ENCODE measurements at places on chromosomes 7 and 10.

DNA sequence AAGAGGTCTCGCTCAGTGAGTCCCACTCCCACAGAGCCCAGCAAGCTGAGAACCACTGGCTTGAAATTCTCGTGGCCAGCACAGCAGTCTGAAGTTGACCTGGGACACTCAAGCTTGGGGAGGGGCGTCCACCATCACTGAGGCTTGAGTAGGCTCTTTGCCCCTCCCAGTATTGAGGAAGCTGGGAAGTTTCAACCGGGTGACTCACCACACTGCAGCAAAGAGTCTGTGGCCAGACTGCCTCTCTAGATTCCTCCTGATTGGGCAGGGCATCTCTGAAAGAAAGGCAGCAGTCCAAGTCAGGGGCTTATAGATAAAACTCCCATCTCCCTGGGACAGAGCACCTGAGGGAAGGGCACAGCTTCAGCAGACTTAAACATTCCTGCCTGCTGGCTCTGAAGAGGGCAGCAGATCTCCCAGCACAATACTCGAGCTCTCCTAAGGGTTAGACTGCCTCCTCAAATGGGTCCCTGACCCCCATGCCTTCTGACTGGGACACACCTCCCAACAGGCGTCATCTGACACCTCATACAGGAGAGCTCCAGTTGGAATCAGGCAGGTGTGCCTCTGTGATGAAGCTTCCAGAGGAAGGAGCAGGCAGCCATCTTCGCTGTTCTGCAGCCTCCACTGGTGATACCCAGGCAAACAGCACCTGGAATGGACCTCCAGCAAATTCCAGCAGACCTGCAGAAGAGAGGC is 970.9 kb upstream of the LRRN3 start:
- DNase-seq, result no peak

DNA sequence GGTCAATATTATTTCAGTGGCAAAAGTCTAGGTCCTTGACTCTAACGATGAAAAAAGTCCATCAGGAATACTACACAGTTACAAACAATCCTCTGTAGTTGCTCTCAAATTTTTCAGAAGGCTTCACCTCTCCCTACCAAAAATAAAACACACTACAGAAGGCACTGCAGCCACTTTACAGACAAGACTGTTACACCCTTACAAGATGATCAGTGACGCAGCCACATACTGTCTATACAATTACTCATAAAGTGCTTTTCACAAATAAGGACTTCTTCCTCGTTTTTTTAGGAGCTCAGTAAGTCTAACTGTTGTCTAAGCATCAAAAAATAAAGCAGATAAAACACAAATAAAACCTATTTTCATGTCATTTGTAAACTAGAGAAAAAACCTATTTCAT is 27.1 kb downstream of the NDUFB2 start:
- DNase-seq, result no peak

DNA sequence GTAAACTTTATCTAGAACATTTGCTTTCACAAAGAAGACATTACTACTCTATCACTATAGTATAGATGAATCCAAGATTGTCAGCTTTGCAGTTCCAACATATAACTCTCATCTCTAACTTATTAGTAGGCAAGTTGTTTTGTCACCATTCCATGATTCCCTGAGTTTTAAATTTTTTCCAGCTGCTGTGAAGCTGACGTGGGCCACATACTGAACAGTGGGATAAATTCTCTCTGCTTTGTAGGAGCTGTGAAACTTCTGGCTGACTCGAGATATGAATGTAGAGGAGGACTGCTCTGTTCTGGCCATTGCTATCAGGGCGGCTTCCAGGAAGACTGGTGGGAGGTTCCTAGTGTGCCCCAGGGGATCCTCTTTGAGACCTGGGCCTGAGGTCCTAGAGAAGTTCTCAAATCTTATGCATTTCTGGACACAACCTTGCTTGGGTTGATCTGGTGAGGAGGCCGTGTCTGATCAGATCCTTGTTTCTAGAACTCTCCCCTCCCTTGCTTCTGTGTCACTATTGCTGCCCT is 58.0 kb downstream of the LSMEM1 start:
- DNase-seq, result no peak

GRCh38 chr10:95264227-95265051 is 26.4 kb downstream of the PDLIM1 start:
- DNase-seq, result no peak

DNA sequence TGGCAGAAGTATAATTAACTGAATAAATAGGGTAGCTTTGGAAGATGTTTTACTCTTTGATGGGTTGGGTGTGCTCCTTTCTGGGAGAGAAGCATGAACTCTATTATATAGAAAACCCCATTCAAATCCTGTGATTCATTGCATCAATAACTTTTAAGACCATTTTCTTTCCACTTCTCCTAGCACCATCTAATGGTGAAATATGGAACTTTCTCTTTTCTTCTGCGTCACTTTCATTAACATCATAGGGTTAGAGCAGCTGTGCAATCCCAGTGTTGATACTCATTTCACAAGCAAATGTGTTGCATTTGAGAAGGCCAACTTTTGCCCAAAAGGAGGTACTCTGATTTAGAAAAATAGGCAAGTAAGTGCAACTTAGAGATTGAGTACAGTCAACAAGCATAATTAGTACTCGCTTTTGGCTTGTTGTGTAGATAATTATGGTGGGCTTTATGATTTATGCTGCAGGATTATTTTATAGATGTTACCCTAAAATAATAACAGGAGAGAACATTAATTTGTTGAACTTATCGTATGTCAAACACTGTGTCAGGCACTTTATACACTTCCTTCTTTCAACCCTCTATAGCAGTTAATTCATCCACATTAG is 92.9 kb downstream of the CPED1 start:
- DNase-seq, result peak; percentile 21

GRCh38 chr7:151271699-151272355 is 23.3 kb upstream of the SMARCD3 start:
- no peak for DNase-seq

DNA sequence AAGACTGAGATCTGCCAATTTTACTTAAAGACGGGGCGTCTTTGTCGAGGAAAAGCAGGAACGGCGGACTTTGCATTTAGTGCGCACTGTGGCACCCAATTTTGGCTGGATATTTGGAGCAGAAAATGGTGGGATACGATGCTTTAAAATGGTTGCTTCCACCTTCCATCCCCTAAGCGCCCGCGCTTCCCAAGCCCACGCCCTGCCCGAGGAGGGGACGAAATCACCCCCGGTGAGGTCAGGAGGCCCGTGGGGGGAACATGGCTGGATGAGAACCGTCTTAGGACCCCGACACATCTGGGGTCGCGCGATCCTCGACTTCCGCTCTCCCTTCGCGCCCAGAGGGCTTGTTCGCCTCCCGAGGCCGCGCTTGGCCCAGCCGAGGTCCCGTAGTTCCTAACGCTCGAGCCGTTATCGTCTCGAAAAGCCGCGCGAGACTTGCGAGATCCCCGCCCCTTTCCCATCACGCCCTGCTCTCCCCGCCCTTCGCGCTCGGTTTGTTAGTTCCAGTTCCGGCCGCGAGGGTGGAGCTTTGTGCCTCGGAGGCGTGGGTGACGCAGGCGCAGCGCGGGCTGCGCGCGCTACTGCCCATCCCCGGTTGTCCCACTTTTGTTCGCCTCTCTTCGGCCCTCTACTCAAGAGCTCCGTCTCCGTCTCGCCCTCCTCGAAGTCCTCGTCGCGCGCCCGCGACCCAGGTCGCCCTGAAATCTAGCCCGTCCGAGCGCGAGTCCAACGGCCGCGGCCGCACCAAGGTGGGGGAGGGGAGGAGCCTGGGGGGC is at the start of gene SRRT:
Gene SRRT, plus strand, starts transcription at position 527 of the 779 bp plus-strand sequence. CDS start 488 bp downstream, outside the sequence.
- DNase-seq, result peak; percentile 99

- no peak for DNase-seq
Measured at GRCh38 chr10:43376046-43376635, 4.7 kb downstream of the FXYD4 start.

DNA sequence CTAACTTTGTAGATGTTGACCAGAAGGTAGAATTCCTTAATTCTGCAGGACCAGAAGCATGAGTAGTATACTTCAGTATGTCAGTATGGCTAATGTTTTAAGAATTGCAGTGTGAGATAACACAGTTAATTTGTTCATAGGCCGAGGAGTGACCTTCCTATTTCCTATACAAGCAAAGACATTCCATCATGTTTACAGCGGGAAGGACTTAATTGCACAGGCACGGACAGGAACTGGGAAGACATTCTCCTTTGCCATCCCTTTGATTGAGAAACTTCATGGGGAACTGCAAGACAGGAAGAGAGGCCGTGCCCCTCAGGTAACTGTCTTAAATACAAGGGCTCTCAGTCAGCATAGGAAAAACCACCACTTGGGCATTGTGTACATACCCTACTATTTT is 7.2 kb downstream of the DDX21 start:
- no peak for DNase-seq

DNA sequence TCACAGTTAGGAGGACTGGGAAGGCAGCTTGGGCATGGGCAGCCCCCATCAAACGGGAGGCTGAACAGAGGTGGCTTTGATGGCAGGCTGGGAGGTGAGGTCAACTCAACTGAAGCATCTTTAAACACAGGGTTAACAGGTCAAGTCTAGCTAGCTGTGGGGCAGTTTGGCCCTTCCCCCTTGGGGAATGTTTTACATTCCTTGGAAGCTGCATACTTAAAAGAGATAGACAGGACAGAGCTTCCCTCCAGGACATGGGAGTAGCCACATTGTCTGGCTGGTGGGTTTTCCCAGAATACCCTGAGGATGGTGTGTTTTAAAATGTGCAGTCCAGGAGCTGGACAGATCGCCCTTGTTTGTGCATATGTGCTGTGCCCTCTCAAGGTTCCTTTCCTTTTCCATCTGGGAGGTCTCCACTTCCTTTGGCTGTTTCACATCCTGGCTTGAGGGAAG is 6.8 kb upstream of the RASSF4 start:
- DNase-seq, result no peak

GRCh38 chr10:26879744-26880143 is 19.0 kb upstream of the ABI1 start:
- no peak for DNase-seq

GRCh38 chr7:68967598-68967997 is 630.7 kb upstream of the AUTS2 start:
- no peak for DNase-seq

- no peak for DNase-seq
Measured at GRCh38 chr7:121953601-121954000, 80.6 kb downstream of the PTPRZ1 start.

- no peak for DNase-seq
Measured at GRCh38 chr7:88046839-88047573, 113.0 kb downstream of the ADAM22 start.

GRCh38 chr7:41447450-41448042 is 255.3 kb downstream of the INHBA start:
- DNase-seq, result no peak

GRCh38 chr7:7426676-7427075 is 109.0 kb downstream of the COL28A1 start:
- DNase-seq, result no peak

GRCh38 chr7:110850224-110850623 is 240.7 kb upstream of the LRRN3 start:
- no peak for DNase-seq

GRCh38 chr10:85315657-85316056 is 987.3 kb downstream of the CCSER2 start:
- no peak for DNase-seq

GRCh38 chr7:77395626-77396025 is 20.5 kb downstream of the GSAP start:
- DNase-seq, result no peak

DNA sequence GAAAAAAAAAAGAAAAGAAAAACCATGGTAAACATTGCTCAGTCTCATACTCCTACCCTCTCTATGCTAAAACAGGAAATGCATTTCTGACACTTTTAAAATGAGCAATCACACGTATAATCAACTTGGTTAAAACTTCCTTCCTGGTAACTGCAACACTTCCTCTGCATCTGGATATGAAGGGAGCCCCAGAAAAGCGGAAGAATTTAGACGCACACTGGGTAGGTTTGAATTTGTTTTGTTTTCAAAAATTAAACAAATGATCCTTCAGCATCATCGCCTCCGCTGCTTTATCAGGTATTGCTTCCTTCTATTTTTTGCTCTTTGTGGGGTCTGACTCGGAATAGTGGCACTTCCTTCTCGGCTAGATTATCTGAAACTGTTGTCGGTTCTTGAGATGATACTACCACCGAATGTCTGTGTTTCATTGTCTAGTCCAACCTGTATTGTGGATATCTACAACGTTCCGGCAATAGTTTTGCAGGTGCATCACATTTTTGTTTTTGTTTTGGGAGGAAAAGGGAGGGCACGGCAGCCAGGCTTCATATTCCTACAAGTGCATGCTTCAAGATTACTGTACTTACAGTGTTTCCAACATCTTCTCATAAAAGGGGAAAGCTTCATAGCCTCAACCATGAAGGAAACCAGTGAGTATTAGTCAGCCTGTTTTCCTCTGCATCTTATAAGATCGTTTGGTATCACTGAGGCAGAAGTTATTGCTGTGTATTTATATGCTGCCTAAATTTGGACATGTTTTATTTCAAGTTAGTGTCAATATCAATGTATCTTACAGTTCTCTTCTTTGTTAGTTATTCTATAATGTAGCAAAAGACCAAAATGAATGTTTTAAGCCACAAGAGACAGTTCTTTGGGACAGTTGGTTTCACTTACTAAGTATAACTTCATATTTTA is at the start of gene PIK3CG:
Gene PIK3CG, plus strand, starts transcription at position 153 of the 912 bp plus-strand sequence. CDS start 2,280 bp downstream, outside the sequence.
- peak; percentile 70 for DNase-seq

- peak; percentile 85 for DNase-seq
Measured at GRCh38 chr10:101291331-101292193, 62.3 kb upstream of the LBX1 start.

DNA sequence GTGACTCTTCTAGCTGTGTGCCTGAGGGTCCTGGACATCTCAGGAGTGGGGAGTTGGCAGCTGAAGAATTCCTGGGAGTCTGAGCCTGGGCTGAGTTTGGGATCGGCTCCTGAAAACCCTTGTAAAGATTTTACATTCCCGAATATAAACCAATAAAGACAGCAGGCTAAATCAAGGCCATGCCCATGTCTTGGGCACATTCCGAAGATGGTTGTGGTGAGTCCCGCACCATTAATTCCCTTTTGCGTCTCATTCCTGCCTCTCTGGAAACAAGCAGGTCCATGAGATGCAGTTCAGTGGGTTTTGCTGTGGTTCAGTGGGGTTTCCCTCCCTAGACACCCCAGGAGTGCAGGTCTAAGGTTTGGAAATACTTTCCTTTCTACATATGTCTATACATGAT is 90.9 kb downstream of the COL26A1 start:
- DNase-seq, result no peak

Data from GM20000 (cell line).